ENCODE measurements at places on chromosomes 4 and X. TPM values are rescaled to one million over a fixed set of nuclear protein-coding genes. Genes with fewer than 3 reads are reported as not detected.

SOD3 gene
- total RNA-seq = not detected

MBNL3 gene
- 29.7 TPM for total RNA-seq

CENPC gene
- 62.5 TPM for total RNA-seq

VCX gene
- total RNA-seq = not detected

S100G gene
- total RNA-seq = not detected

DUSP21 gene
- not detected for total RNA-seq

SH3TC1 gene
- total RNA-seq = 33.8 TPM

INTU gene
- not detected for total RNA-seq

FDCSP gene
- total RNA-seq = not detected

CT47C1 gene
- not detected for total RNA-seq

CXCL10 gene
- not detected for total RNA-seq

ODAM gene
- total RNA-seq = not detected

POLN gene
- 2.9 TPM for total RNA-seq

All from naive thymus-derived CD4-positive, alpha-beta T cell (primary cell).